A549 treated with DMSO at 1 μM for 4 hours (cell line): ENCODE measurements at places on chromosomes 12 and 14. TPM values are rescaled to one million over a fixed set of nuclear protein-coding genes. Genes with fewer than 3 reads are reported as not detected.

The A2ML1 gene
- not detected in 5 replicates for total RNA-seq

The SPX gene
- 1.5 to 3.4 TPM (median 2.3 TPM) in 5 replicates for total RNA-seq

The KLHDC1 gene
- total RNA-seq = 0.12 to 0.29 TPM (median 0.24 TPM) in 5 replicates

The PTPN21 gene
- total RNA-seq = 7.3 to 9.7 TPM (median 8.5 TPM) in 5 replicates

The POTEG gene
- not detected in 5 replicates for total RNA-seq

The PLEKHH1 gene
- 3.6 to 4.6 TPM (median 4.5 TPM) in 5 replicates for total RNA-seq

The MUCL1 gene
- total RNA-seq = not detected in 5 replicates

The IL31 gene
- not detected in 5 replicates for total RNA-seq

The TEX52 gene
- total RNA-seq = not detected in 5 replicates

The SLC10A1 gene
- total RNA-seq = not detected in 5 replicates

The GPR84 gene
- 0.15 TPM in 1 of 5 replicates, not detected in the others for total RNA-seq

The FOXN4 gene
- 0.05 to 0.09 TPM (median 0.07 TPM) in 4 of 5 replicates, not detected in the other for total RNA-seq

The LTBP2 gene
- 10.9 to 15.9 TPM (median 12.1 TPM) in 5 replicates for total RNA-seq

The TMPRSS12 gene
- not detected in 5 replicates for total RNA-seq

The RHOJ gene
- not detected in 5 replicates for total RNA-seq
